ENCODE measurements at places on chromosomes 5 and 9.
A peak's percentile ranks its signal among the peaks of the same experiment; 100 is the strongest.

- no peak for DNase-seq
These were observed 80.2 kb upstream of the IL12B start for GRCh38 chr5:159410480-159410879.

DNA sequence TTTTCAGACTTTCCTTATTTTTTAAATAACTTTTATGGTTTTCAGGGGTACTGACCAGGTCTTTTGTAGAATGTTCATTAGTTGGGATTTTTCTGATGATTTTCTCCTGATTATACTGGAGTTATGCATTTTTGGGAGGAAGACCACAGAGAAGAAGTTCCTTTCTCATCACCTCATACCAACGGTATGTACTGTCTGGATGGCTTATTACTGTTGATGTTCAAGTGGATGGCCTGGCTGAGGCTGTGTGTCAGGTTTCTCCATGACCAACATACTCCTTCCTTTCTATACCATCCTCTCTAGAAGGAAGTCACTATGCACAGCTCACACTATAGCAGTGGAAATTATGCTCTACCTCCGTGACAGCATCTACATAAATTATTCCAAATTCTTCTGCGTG, 71.1 kb upstream of the NR3C1 start:
- no peak for DNase-seq

DNA sequence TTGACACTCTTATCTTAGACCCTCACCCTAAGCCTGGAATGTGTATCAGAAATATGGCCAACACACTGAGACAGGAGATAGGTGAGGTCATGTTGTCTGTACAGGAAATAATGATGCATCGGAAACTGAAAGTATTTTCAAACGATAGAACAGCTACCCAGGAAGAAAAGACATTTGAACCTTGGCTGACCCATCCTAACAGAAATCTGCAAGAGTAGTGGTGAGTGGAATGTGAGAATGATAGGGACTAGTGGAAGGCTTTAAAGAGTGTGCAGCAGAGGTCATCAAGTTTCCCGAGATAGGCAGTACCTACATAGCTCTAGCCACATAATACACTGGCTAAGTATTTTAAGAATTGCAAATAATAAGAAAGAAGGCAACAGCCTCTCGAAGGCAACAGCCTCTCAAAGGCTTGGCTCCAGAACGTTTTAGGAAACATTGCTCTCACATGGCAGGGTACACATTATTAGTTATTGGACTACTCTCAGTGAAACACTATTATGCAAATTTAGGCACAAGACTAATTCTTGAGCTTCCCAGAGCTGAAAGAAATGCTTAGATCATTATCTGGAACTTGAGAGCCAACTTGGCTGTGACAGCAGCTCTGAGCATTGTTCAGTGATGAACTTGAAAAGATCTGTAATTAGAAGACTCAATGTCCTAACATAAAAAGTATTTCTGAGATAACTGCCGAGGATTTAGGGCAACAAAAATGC, 133.1 kb upstream of the FBXL7 start:
- DNase-seq = no peak

- DNase-seq = peak; percentile 61
These were observed 121.6 kb downstream of the TLR4 start for GRCh38 chr9:117825609-117826347.

GRCh38 chr5:150522504-150523414, 14.8 kb downstream of the NDST1 start:
- DNase-seq = no peak

- no peak for DNase-seq
These were observed 305.0 kb upstream of the CCNH start for GRCh38 chr5:87717761-87718160.

DNA sequence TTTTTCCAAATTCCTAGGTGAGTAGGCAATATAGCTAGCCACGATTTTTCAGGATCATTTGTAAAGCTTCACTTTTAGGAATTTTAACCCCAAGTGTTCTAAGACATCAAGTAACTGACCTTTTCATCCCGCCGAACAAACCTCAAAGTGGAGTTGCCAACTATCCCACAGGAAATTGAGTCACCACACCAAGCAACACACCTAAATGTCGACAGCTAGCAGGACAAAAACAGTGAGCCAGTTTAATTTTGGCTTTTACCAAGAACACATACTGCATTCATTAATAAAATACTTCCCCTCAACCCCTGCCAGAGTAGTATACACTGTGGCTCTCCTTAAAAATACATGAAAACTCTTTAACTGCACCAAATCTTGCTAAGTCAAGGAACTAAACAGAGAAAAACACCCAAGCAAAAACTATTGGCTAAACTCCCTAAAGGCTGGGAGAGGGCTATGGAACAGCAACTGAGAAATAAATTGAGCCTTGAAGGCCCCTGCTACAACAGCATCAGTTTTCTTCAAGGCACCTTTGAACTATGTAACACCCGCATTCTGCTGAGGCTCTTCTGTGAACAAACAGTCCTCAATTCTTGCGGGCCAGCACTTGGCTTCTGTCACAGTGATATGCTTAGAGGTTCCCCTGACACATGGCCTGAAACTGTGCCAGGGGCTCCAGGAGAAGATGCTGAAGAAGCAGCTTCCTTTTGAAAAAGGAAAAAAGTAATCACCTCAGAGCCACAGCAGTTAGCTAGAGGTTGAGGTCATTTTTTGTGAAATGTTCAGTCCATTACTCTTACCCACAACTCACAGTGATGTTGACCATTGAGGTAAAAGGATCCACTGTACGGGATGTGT, 459.6 kb downstream of the RAB3C start:
- peak; percentile 23 for DNase-seq

DNA sequence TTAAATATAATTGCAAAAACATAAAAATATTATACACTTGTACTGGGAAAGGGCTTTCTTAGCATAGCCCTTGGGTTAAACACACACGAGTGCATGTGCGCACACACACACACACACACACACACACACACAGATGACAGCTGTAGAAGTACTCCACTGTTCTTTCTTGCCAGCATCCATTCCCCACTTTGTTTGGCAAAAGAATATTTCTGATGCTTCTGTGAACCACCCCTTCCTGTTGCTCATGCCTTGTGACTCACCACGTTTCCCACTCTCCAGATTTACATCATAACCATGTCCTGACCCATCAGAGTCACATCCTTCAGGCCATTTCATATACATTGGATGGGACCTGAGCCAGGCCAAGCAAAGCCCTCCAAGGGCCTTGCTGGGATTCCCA, 280.1 kb downstream of the DNAH5 start:
- DNase-seq = no peak

DNA sequence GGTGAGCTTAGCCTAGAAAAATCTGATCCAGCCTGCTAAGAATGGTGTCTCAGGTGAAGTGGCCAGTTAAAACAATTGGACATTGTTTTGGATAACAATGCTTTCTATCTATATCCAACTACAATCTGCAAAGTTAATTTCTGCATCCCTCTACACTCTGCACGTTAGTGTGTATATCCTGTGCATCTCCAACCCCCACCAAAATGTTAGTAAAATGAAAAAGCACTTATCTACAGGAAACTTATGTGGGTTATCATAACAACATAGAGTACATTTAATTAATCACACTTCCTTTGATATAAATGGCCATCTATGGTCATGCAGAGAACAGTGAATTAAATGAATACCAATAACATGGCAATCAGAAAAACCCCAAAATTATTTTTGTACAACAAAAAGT, 158.7 kb downstream of the NFIB start:
- no peak for DNase-seq

DNA sequence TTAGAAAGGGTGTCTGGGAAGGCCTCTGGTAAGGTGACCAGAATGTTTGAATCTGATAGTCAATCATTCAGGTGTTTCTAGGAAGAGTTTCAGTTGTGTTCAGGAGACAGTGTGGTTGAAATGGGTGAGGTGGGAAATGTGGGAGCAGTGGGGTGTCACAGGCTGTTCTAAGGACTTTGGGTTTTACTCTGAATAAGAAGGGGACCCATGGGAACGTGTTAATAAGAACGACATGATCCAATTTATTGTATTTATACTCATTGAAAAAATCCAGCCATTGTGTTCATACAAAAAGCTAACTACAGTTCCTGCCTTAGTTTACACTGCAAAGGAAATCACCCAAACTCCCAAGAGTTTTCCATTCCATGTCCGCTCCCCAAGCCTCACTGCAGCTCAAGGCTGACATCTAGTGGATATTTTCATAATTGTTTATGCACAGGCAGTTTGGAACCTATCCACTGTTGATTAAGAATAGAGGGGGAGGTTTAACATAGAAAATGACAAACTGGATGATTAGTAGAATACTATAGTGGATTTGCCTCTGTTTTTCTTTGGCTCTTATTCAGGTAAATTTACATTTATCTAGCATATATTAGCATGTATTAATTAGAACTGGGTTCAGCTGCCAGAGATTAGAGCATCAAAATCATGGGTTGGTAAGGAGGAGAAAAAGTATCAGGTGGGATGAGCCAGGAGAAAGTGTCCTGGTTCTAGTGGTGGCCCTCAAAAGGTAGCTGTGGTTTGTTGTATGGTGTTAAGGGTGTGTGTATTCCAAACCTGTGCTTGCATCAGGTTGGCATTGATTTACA, 17.7 kb downstream of the CAVIN4 start:
- DNase-seq = peak; percentile 70

DNA sequence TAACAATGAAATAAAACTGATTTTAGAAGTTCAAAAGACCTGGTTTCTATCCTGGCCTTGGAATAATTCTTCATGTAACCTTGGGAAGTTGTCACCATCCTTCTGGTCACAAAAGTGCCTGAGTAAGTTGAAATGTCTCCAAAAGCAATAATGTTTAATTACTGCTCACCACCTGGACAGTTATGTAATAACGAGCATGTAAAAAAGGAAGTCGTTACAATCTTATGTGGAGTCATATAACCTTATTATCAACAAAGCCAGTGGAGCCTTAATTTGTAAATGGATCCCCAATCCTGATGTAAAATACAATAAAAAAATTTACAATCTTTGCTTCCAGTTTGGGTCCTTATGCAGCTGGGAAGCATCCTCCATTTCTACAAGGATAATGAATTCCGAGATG, 64.2 kb upstream of the GPR151 start:
- DNase-seq = no peak

- DNase-seq = no peak
These were observed 14.4 kb downstream of the CARNMT1 start for GRCh38 chr9:75013735-75014134.

GRCh38 chr5:67978171-67978570, 237.4 kb upstream of the PIK3R1 start:
- no peak for DNase-seq

- no peak for DNase-seq
These were observed 441.5 kb downstream of the CDH18 start for GRCh38 chr5:19546521-19546920.

- DNase-seq = no peak
These were observed 56.0 kb upstream of the UBTD2 start for GRCh38 chr5:172339264-172340180.

DNA sequence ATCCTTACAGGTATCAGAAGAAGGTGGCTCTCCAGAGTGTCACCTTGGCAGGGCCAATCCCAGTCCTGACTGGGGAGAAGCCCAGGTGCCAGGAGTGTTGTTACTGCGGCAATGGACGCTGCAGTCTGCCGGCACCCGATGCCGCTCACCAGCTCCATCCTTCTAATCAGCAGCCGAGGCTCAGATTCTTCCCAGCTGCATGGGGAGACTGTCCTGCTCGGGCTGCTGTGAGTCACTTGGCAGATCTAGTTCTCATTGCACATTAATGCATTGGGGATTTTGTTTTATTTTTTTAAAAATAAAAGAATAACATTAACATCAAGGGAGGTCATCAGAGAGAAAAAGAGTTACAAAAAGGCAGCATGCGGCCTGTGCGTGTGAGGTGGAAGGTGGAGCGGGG, 115.8 kb downstream of the MTX3 start:
- no peak for DNase-seq
